ENCODE measurements at places on chromosomes 1 and 21.

- DNase-seq, result no peak
Measured at GRCh38 chr1:172470149-172470548, 26.3 kb upstream of the PIGC start.

- no peak for DNase-seq
Measured at GRCh38 chr1:18588093-18588492, 42.6 kb upstream of the PAX7 start.

DNA sequence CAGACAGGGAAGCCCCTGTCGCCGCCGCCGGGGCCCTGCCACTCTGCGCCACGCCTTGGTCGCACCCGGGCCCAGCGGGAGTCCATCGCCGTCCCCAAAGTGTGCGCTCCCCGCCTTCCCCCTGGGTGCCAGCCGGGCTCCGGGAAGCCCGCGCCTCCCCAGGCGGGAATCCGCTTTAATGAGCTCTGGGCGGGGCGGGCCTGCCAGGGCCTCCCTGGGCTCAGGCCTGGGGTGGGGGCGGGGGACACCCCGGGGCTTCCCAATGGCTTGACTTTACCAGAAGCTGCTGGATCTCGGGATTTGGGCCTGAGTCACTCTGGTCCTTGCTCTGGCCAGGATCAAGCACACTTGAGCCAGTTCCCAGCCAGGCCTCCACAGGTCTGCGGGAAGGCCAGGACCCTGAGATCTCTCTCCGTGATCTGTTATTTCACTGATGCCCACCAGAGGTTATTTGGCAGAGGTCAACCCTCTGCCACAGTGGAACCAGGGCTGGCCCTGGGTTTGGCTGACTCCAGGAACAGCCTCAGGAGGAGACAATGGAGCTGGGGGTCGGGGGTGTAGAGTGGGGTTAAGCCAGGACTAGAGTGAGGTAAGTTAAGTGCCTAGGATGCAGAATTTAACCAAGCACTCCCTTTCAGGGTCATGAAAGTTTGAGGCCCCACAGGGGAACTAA is 178.4 kb upstream of the EDN2 start:
- no peak for DNase-seq

DNA sequence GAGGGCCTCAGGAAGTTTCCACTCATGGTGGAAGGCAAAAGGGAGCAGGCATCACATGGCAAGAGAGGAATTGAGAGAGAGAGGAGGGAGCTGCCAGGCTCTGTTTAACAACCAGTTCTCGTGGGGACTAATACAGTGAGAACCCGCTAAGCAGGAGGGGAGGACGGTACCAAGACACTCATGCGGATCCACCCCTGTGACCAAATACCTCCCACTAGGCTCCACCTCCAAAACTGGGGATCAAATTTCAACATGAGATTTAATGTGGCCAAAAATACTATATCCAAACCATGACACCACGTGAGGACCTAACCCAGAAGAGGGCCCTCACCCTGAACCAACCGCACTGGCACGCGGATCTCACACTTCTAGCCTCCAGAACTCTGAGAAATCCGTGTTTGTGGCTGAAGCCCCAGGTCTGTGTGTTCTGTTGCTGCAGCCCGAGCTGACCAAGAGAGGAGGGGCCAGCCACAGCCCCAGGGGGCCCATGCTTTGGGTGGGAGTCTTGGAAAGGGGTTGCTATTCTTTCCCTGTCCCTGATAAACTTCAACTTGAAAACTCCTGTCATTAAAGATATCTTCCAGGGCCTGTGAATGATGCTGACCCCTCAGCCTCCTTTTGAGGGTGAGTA is 32.0 kb downstream of the TRIM67 start:
- no peak for DNase-seq

DNA sequence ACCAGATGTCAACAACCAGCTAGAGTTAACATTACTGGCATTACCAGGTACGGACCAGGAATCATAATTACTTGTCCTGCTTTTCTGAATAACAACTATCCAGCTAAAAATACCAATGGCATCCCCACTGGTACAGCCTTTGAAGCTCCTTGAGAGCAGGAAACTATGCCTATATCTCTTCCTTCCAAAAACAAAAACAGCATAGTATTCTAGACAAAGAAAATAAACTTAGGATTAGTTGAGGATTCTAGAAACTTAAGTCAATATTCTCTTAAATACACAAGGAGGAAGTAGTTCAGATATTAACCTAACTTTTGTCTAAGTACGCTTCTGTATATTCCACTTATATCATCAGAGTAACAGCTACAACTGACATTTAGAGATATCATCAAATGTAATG is 3.0 kb downstream of the FUBP1 start:
- no peak for DNase-seq

- no peak for DNase-seq
Measured at GRCh38 chr1:233523047-233523446, 90.9 kb upstream of the KCNK1 start.

- DNase-seq, result no peak
Measured at GRCh38 chr1:68490046-68490651, 6.7 kb downstream of the DEPDC1 start.

DNA sequence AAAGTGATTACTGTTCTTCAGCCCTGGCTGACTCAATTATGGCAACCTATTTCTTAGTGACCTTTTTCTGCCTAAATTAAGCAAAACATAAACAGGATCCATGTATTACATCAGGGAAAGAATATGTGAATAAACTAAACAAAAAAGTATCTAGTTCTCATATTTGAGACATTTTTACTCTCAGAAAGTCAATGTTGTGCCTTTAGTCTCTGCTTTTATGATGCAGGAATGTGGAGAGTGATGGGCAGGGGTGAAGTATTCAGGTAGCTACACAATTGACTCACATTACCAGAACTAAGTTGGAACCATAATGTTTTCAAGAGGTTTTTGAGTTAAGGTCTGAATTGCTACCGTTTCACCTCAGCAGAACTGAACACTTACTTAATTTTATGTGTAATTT is 462.7 kb upstream of the CXADR start:
- no peak for DNase-seq

GRCh38 chr1:160429702-160430535 is 29.6 kb downstream of the VANGL2 start:
- no peak for DNase-seq

DNA sequence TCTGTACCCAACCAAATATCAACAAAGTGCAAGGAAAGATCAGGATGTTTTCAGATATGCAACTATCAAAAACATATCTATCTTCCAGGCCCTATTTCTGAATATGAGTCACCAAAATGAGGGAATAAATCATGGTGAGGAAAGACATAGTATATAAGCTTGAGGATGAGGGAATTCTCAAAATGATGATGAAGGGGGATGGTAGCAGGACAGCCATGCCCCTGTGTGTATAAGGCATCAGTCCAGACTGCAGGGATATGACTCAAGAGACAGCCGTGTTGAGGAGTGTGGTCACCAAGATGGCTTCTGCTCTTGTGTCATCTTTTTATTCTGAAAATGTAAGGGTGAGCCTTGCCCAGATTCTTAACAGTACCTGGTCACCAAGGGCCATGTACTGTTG is 4.4 kb upstream of the WDR64 start:
- no peak for DNase-seq

GRCh38 chr1:100811808-100812207 is 82.8 kb downstream of the EXTL2 start:
- DNase-seq, result no peak

DNA sequence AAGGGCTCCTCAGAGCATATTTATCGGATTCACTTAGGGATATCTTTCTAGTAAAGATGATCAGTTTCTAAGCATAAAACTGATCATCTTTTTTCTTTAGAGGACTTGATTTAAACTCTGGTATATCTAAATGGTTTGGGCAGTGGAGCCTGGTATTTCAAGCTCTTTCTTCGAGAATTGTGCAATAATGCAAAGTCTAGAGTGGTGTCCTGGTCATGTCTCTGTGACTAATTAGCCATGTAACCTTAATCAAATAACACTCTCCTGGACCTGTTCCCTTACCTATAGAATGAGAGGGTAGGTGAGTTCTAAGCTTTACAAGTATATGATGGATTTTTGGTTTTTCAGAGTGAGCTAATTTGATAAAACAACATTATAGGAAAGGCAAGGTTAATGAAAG is 225.2 kb downstream of the RPS6KC1 start:
- no peak for DNase-seq

DNA sequence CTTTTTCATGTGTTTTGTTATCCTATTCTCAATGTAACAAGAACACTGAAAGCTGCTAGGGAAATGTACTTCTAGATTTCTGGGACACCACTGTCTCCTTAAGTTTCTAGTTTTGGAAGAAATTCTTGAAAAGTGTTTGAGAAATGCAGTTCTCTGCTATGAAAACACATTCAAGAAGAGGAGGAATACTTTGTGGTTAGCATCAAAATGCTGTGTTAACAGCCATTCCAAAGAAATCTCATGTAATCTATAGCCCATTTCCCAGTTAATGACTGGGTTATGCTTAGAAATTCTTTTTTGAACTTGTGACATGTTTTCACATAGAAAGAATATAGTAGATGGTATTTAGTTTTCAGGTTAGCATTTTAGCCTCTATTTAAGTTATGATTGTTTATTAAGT is 6.0 kb downstream of the RAVER2 start:
- no peak for DNase-seq

DNA sequence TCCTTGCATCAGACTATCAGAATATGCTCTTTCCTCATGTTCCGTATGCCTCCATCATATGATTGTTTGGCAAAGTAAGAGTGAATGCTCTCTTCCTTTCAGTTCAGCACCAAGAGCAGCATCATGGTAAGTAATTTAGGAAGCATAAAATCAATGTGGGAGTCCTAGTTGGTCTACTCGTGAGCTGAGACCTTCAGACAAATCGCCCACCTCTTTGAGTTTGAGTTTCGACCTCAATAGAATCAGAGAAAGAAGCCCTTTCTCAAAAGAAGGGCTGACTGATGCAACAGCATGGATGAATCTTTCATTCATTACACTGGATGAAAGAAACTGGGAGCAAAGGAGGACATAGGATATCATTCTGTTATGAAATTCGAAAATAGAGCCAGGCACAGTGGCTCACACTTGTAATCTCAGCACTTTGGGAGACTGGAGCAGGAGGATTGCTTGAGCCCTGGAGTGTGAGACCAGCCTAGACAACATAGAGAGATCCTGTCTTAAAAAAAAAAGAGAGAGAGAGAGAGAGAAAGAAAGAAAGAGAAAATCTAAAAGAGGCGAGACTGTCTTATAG is 112.5 kb downstream of the ZC3H11B start:
- DNase-seq, result no peak

GRCh38 chr1:204828352-204828850 is 42.3 kb upstream of the NFASC start:
- DNase-seq, result no peak

- no peak for DNase-seq
Measured at GRCh38 chr1:225114354-225114990, 185.0 kb downstream of the DNAH14 start.

DNA sequence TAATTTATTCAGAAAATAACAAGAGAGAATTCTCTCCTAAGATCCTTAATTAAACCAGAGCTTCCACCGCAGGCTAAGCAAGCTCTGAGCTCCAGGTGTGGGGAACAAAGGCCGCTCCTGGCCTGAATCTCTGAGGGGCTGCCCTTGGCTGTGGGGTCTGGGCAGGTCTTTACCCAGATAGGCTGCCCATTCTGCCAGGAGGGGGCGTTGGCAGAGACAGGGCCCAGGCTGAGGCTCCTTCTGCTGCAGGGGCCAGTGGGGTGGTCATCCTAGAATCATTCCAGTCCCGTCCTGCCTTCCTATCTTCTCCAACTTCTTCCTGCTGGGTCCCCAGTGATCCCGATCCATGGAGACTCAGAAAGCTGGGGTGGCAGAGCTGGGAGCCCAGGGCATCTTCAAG is 82.9 kb upstream of the POU3F1 start:
- DNase-seq, result no peak

DNA sequence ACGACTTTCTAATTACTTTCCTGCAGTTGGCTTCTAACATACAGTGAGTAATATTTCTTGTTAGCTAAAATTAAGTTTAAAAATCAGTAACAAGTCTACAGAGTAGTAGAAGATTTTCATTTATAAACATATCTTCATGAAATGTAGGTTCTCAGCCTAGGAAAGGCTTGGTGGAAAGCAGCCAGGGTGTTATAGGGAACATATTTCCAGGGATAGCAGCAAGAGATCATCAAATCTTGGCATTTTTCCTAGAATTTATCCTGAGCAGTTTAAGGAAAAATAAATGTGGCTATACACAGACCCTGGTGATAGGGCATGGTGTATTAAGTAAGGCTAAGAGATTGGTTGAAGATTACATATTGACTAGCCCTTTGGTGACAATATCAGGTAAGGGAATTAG is 203.5 kb upstream of the NEGR1 start:
- no peak for DNase-seq

DNA sequence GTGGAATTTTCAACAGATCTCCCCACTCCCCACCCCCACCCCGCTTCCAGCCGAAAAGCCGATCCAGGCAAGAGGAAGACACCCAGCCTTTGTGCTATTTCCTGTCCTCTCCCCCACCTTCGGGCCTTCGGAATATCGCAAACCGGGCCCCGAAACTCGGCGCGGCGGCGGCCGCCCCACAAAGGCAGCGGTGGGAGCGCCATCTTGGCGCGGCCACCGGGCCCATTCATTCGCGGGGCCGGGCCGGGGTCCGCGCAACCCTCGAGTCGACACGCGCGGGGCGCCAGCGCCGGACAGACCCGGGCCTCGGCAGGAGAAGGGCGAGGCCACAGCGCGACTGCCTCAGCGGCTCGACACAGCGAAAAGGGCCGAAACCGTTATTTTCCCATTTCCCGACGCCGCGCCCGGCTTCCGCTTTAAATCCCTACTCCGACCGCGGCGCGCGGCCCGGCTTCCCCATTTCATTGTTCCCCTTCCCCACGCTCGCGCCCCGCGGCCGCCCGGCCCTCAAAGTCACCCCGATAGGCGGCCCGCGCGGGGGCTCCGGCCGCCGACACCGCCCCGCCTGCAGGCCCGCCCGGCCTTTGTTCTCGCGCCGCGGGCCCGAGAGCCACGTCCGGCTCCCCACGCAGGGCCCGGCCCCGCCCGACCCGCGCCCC is 911 bp downstream of the GNB1 start:
- no peak for DNase-seq

Data from cortex of kidney (tissue), 1 donor.